ENCODE measurements at places on chromosomes 7 and 10.

DNA sequence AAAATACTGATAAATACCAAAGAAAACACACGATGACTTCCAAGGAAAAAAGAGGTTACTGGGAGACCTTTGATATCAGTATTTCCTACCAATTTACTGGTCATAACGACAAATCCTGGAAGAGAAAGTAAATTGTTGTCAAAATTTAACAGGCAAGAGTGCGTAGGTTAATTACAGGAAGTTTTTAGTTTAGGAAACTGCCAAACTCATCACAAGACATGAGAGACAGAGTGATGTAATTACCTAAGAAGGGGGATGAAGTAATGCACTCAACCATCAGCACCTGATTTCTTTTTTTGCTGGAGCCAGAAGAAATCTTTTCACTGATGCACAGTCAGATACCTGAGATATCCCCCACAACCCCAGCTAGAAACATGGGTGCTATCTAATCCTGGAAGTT lies 16.8 kb downstream of the MACC1 start:
- no peak for DNase-seq

DNA sequence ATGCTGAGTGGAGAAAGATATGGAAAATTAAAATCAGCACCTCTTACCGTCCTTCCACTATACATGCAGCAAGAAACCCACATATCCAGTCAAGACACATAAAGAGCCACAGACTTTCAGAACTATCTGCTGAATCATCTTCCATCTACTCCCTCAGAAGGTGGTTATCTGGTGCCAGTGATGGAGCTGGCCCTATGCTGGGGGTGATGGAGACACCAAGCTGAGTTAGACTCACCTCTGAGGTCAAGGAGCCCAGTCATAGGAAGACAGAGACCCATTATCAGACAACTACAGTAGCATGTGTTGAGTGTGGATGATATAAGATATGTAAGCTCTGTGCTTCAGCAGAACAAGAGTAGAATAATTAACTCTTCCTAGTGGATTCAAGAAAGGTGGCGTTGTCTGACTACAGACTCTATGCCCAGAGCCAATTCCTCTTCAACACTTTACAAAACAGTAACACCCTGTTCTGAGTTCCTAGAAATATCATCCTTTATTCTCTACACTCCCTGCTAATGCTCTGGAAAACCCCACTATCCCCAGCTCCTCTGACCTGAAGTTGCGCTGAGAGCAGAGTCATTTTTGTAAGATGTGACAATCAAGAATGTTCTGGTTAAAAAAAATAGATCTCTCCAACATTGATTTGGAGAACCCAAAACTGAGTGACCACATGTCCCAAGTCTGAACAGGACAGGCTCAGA lies 14.3 kb downstream of the CYP3A5 start:
- DNase-seq, result no peak

DNA sequence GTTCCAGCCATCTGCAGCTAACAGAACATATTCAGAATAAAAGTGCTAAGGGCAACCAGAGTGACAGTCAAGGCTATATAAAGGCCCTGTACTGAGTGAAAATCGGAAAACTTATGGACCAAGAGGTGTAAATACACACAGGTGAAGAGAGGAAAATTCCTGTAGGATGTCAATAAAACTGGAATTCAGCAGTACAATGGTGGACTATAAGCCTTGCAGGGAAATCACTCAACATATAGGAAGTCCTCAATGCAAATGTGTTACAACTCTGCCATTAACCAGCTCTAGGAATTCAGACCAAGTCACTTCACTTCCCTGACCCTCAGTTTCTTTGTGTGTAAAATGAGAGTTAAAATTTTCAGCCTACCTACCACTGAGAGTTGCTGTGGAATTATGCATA lies 7.7 kb downstream of the USP6NL start:
- DNase-seq, result no peak

- no peak for DNase-seq
These were observed 138.4 kb downstream of the FGFR2 start for GRCh38 chr10:121459622-121460453.

- DNase-seq, result no peak
These were observed 95.9 kb downstream of the CHRM2 start for GRCh38 chr7:136964347-136964746.

DNA sequence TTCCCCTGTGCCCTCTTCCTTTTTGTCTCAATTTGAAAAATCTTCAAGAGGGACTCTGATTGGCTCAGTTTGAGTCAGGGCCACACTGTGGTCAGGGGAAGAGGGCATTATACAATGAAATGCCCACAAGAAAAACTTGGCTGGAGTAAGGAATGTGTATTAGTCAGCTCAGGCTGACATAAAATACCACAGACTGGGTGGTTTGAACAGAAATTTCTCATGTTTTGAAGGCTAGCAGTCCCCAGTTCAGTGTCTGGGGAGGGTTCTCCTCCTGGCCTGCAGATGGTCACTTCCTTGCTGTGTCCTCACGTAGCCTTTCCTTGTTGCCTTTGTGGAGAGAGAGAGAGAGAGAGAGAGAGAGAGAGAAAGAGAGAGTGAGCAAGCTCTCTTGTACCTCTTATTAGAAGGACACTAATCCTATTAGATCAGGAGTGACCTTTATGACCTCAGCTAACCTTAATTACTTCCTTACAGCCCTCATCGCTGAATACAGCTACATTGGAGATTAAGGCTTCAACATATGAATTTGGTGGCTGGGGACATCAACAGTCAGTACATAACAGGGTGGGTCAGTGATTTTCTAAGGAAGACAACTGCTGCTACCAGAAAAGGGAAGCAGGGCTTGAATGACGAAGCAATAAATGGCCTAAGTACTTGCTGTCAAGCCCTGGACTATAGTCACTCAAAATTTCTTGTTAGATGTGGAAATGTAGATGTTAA lies 25.8 kb upstream of the FAM13C start:
- DNase-seq, result no peak

DNA sequence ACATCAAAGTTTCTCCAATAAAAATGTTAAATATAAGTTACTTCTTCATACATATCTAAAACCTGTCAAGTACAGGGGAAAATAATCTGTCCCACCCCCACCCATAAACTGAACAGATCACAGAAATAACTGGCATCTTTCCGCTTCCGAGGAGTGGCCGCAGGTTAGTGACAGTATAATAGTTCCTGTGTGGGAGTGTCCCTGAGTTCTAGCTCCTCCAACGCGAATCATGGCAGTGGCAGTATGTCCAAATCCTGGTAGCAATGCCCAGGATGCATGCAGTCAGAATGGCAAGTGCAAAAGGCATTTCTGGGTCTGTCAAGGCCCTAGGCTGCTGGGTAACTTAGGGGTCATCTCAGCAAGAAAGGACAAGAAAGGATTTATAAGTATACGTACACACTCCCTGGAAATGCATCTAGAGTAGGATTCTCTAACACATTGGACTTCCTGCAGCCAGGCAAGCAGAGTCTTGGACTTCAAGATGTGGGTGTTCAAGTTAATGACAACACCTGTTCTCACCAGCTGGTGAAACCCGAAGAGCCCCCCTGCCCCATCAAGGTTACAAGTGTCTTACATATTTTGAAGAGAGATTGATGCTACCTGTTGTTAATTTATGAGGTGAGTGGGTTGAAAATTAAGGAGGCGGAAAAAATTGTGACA lies 94.4 kb upstream of the COL1A2 start:
- DNase-seq, result no peak
